CD4-positive, alpha-beta T cell treated with Interleukin-21 for 1 hour (primary cell): ENCODE measurements at places on chromosomes 2 and 18.

- peak; percentile 62 for DNase-seq
Observed at GRCh38 chr2:189300916-189301315, 121.4 kb upstream of the COL5A2 start.

- DNase-seq: no peak
Observed at GRCh38 chr2:236689981-236690380, 120.4 kb downstream of the ACKR3 start.

DNA sequence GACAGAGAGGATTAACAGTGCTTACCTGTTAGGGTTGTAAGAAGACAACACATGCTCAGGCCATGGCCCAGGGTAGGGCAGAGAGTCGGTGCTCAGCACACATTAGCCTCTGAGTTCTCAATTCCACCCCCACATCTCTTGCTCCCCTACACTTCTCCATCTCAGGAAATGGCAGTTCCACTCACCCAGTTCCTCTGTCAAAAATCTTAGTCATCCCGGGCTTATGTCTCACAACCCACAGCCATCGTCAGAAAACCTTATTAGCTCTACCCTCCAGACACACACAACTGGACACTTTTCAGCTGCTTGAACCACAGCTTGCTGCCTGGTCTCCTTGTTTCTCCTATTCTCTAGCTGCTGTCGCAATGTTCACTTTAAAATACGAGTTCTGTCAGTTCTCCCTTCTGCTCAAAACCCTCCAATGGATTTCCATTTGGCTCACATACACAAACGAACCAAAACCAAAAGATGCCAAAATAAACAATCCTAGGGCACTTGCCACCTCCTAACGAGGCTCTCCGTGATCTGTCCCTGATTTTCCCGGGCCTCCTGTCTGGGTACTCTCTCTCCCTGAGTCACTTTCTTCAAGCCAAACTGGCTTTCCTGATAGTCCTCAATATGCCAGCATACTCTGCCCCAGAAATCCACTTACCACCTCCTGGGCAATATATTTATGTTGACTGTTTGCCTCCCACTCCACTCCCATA, 89.7 kb downstream of the KCTD1 start:
- DNase-seq: no peak

- no peak for DNase-seq
Observed at GRCh38 chr2:161415034-161415986, 787 bp upstream of the TBR1 start.

GRCh38 chr2:137336067-137336466, 570.7 kb downstream of the THSD7B start:
- DNase-seq: no peak
